ENCODE measurements at places on chromosomes 3 and 15. TPM values are rescaled to one million over a fixed set of nuclear protein-coding genes. Genes with fewer than 3 reads are reported as not detected.

Gene TICRR
- 19.6 TPM for total RNA-seq

Gene GRM2
- total RNA-seq: 1.9 TPM

Gene MYRIP
- 0.62 TPM for total RNA-seq

Gene RPL39L
- 52.3 TPM for total RNA-seq

Gene CHRM5
- not detected for total RNA-seq

Gene PAK2
- total RNA-seq: 38.1 TPM

Gene CELSR3
- 22.3 TPM for total RNA-seq

Gene ZSCAN29
- 27.1 TPM for total RNA-seq

Gene IGF2BP2
- total RNA-seq: 147 TPM

Gene AHSG
- not detected for total RNA-seq

- peak; percentile 53 for DNase-seq
Observed at GRCh38 chr15:26294059-26294689, 431.0 kb upstream of the ATP10A start.

GRCh38 chr15:85955501-85956391 lies 123.9 kb upstream of the AGBL1 start:
- DNase-seq: no peak

DNA sequence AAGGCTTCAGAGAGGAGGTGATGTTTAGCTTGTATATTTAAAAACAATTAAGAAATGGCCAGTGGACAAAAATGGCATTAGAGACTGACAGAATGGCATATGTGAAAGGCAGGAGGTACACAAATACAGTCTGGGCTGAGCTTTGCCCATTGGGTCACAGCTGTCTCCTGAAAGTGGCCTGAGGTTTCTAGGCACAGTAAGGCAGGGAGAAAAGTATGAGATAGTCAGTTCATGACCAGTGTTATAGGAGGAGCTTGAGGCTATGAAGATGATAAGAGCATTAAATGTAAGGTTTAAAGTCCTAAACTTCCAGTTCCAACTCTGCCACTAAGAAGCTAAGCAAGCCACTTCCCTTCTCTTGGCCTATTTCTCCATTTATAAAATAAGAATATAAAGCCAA lies 111.2 kb upstream of the SETMAR start:
- no peak for DNase-seq

DNA sequence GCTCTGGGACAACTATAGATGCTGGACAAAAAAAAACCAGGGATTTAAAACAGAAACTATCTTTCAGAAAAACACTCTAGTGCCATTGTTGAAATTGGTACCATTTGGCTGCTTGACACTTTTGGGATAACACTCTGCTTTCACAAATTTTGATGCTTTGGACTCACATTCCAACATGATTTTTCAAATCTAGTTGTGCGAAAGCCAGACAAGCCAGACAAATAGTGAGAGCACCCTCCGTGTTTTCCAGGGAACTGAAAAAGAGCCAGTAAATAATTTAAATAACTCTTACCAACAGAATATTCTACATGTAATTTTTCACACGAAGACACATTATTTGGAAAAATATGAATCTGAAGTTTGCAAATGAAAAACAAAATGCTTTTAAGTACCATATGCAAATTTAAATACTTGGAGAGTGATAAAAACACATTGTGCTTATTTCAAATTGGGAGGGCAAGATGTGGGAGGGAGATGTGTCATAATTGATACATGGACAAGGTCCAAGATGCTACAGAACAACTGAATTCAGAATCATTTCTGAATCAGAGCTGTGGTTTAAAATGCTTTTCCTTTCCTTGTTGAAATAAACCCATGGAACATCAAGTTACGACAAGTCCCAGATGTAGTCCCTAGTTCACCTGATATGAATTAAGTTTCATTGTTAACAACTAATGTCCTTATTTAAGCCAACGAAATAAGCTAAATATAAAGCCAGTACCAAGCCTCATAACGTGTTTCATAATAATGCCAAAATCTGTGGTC lies 144.2 kb upstream of the SOX2 start:
- no peak for DNase-seq

GRCh38 chr3:101154401-101154800 lies 161.2 kb upstream of the ABI3BP start:
- DNase-seq: no peak

DNA sequence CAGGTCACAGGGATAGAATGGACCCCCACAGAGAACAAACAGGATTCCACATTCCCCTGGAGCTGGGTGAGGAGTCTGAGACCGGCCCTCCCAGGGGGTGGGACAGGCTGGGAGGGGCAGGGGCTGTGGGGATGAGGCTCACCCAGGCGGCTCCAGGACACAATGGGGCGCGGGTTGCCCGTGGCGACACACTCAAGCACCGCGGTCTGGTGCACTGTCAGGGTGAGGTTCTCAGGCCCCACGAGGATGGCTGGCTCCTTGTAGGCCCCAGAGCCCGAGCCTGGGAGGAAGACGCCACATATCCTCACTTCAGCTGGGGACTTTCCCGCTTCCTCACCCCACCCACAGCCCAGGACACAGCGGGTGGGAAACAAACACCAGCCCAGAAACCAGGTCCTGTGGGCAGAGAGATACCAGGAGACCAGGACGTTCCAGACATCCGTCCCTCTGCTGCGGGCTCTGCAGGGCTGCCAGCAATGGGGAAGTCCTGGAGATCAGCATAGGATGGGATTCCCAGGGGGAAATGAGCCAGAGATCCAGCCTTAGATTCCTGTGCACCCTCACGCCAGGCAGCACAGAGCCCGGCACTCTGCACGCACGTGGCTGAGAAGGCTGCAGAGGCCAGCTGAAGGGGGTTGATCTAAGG lies 30.2 kb downstream of the RNU5B-1 start:
- DNase-seq: peak; percentile 74

- DNase-seq: no peak
Observed at GRCh38 chr3:80017369-80017768, 249.6 kb upstream of the ROBO1 start.

DNA sequence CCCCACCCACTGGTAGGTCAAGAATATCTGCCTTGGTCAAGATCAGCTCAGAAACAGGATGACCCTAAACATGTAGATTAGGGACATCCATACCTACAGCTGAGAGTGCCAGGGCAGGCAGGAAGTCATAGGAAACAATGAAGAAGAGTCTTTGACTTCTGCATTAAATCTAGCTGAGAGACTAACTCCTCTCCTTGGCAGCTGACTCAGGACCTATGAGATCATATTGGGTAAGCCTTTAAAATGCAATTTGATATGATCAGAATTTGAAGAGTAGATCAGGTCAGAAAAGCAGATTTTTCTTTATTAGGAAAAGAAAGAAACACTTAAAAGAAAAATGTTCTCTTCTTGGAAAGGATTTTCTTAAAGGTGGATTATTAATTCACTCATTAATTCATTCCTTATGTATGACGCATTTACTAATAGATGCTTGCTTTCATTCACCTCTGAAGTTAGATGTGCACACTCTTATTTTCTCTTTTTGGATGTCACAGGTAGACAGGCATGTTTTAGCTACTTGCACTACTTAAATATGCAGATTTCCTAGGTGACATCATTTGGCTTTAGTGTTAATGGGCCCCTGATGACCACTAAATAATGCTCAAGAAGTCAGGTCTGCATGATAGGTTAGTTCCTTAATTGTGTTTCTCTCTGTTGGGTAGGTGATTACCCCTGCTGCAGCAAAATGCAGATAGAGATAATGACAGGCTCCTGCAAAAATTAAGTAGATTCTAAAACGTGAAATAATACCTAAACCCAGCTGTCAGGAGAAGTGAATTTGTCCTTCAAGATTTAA lies 35.7 kb upstream of the GSK3B start:
- DNase-seq: no peak

- DNase-seq: no peak
Observed at GRCh38 chr3:25471081-25471768, 43.2 kb downstream of the RARB start.

DNA sequence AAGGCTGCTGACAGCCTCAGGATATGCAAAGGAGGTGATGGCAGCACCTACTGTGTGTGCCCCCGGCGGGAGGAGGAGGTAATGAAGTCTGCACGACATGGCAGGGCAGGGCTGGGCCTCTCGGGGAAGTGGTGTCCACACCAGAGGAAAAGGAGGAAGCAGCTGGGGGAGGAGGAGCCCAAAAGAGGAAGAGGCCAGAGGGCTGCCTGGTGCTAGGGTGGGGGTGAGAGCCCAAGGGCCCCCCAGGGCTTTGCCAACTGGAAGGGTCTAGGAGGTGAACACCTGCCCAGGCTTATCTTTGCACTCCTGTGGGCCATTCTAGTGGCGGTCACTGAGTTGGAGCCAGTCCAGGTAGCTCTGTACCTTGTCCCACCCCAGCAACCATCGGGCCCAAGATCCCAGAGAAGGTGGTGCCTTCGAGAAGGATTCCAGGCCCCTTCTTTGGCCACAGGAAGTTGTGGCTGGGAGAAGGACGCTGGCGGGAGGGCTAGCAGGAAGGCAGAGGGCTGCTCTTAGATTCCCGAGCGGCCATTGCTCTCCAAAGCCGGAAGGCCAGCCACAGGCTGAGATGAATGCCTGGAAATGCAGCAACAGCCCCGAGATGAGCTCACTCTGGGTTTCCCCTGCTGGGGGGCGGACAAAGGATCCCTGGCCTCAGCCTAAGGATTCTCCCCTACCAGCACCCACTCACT lies 7.0 kb downstream of the GNAI2 start:
- DNase-seq: no peak

- DNase-seq: no peak
Observed at GRCh38 chr3:188002626-188003138, 151.3 kb upstream of the LPP start.
